ENCODE measurements at places on chromosomes 12 and 14.

DNA sequence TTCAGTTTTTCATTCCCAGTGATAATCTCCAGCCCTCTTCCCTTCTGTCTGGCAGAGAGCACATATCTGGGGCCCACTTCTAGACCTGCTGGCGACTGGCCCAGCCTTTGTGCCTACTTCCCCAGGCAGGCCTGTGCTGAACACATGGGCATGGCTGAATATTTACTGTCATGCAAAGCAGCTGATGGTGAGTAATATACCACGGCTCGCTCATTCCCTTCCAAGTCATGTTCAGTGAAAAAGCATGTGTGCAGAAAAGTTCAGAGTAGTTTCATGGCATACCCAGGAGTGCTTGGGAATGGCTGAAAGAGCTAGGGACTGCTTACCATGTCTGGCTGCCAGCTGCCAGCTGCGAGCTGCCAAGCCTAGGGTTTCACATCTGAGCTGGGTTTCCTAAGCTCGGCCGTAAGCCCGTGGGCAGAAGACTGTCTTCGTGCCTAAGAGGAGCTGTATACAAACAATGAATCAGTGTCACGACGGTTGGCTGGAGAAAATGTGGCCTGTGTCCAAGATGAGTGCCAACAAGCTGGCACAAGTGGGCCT is 179.9 kb upstream of the PELI2 start:
- no peak for DNase-seq

GRCh38 chr12:53712059-53712643 is 15.1 kb downstream of the CALCOCO1 start:
- DNase-seq: no peak

DNA sequence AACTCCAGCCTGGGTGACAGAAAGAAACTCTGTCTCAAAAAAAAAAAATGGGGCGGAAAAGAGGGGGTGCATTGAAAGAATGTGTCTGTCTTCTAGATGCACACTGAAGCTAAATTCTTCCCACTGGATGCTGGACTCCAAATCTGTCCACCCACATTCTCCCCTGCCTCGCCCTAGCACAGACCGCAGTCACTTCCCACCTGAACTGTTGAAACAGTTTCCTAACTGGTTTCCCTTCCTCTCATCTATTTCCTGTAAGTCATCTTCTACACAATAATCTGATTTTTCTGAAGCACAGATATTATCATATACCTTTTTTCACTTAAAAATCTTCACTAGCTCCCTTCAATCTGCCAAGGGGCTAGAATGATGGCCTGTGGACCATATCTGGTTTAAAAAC is 1.5 kb upstream of the HCAR1 start:
- no peak for DNase-seq

DNA sequence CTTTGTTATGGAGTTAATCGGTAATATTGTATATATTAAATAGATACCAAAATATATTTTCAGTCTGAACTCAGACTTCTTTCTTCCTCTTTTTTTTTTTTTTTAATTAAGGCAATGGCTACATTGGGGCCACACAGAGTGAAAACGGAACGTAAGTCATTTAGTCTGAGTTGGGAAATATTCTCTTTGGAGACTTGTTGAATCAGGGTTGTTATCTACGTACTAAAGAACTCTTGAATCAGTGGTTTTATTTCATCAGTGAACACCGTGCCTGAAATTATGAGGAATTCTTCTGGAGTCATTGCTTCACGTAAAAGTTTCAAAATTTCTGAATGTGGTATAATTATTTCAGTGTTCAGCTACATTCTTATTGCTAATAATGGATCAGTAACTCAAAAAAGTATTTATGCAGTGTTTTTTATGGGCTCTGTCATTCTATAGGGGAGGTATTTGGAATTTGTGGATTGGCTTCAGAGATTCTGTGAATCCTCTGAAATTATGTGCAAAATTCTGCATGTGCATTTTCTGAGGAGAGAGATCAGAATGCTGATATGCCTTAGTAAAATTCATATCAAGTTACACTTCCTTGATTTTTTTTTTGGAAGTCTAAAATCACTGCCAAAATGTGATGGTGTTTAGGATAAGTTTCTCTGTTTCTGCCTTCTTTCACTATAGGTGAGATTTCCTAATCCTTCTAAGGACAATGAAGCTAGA is 39.6 kb downstream of the BRMS1L start:
- DNase-seq: no peak

GRCh38 chr14:79424462-79424861 is 786.8 kb downstream of the DIO2 start:
- DNase-seq: no peak

DNA sequence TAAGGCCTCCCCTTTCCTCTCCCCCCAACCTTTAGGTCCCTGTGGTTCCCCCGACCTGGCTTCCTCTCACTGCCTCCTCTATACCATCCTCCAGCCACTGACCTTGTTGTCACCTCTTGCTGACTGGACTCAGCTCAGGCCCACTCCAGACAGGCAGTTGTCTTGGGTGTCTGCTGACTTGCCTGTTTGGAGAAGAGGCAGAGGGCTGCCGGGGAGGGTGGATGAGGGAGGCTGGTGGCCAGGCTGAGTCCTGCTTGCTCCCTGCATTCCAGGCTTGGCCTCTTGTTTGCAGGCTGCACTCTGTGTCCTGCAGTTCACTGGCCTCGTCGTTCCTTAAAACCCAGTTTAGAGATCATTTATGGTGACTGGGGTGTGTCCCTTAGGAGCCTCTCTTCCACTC is 31.0 kb upstream of the RD3L start:
- DNase-seq: no peak

- DNase-seq: no peak
Observed at GRCh38 chr12:46491548-46491947, 119.0 kb upstream of the SLC38A2 start.

GRCh38 chr14:20302042-20302755 is 3.6 kb downstream of the TTC5 start:
- no peak for DNase-seq

- DNase-seq: no peak
Observed at GRCh38 chr12:113373969-113374368, 15.6 kb downstream of the PLBD2 start.

DNA sequence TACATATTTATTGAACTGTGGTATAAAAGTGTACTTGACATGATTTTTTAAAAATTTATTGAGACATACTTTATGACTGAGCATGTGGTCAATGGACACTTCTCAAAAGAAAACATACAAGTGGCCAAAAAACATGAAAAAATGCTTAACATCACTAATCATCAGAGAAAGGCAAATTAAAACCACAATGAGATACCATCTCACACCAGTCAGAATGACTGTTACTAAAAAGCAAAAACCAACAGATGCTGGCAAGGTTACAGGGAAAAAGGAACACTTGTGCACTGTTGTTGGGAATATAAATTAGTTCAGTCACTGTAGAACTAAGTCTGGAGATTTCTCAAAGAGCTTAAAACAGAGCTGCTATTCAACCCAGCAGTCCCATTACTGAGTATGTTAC is 1177.6 kb downstream of the GALC start:
- no peak for DNase-seq

- no peak for DNase-seq
Observed at GRCh38 chr12:110936367-110937103, 16.2 kb upstream of the MYL2 start.

- no peak for DNase-seq
Observed at GRCh38 chr12:56332512-56333196, 1.1 kb downstream of the PAN2 start.

DNA sequence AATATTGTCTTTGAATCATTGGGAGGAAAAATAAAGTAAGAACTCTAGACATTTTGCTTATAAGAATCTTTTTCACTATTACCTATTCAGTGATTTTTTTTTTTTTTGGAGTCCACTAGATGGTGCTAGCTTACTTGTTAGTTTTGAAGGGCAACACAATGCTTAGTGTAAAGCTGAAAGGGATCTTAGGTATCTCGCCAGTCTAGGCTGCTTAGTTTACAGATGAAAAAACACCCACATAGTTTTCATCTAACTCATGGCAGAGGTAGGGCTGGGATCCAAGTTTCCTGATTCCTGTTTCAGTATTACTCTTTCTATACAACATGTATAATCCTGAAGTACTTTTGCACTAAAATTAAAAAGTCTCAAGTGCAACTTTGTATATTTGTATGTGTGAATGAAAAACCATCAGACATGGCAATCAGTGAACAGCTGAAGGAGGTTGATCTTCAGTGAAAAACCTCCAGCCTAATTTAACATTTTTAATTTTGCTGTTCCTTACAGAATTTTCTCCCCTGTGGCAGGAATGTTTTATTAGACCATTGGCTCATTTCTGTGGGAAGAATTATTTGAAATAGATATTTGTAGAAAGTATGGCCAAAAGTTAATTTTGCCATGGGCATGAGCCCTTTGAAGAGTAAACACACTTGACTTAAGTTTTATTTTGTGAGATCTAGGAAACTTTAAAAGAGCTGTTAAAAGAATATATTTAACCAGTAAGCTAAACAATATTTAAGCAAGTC is 40.7 kb downstream of the LRRIQ1 start:
- DNase-seq: peak; percentile 79

DNA sequence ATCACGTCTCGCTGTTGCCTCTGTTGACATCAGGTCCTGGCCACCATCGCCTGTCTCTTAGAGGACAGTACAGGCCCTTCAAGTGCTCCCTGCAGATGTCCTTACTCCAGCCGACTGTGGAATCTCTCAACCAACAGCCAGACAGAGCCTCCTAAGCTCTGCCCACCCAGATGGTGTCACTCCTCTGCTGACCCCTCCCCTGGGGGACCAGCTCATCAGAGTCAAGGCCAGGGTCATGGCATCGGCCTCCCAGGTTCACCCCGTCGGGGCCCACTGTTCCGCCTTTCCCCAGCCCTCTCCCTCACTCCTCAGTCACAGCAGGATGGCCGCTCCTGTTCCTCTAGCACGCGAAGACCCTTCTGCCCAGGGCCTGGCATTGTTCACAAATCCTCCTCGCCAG is 157.3 kb upstream of the TMEM132C start:
- DNase-seq: no peak

Measured in LoVo (cell line).